ENCODE measurements at places on chromosomes 6 and 20.

DNA sequence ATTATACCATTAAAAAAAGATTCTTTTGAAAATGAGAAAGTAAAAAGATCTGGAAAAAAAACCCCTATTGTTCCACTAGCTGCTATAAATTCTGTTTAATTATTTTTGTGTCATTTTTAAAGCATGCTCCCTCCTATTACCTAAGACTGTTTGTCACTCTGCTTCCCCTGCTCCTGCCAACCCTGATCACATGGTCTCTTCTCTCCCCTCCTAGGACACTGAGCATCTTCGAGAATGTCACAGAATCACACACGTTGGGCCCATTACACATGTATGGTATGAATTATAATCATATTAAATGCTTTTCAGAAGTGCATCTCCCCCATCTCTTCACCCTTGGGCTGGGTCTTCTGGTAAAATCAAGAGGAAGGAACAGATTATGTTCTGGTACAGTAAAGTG lies 6.2 kb downstream of the SNAP91 start:
- DNase-seq = no peak

- peak; percentile 63 for DNase-seq
Measured at GRCh38 chr6:28683945-28684538, 158.4 kb downstream of the GPX5 start.

DNA sequence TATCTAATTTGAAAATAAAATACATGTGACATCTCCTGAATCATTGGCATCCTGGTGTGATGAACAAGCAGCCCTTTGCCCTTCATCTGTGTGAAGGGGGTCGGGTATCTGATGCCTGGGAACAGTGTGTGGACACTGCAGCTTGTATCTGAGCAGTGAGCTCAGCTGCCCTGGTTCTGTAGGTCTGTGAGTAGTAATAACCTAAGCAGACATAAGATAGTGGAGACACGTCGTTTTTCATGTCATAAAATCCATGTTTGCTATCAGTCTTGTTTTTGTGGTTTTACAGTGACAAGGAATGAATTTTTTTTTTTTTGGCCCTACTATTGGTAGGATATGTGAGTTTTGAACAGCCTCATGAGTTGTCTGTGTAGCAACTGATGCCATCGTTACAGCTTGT lies 133.0 kb downstream of the JARID2 start:
- peak; percentile 66 for DNase-seq

GRCh38 chr6:119887666-119888065 lies 538.1 kb upstream of the MAN1A1 start:
- DNase-seq = no peak

DNA sequence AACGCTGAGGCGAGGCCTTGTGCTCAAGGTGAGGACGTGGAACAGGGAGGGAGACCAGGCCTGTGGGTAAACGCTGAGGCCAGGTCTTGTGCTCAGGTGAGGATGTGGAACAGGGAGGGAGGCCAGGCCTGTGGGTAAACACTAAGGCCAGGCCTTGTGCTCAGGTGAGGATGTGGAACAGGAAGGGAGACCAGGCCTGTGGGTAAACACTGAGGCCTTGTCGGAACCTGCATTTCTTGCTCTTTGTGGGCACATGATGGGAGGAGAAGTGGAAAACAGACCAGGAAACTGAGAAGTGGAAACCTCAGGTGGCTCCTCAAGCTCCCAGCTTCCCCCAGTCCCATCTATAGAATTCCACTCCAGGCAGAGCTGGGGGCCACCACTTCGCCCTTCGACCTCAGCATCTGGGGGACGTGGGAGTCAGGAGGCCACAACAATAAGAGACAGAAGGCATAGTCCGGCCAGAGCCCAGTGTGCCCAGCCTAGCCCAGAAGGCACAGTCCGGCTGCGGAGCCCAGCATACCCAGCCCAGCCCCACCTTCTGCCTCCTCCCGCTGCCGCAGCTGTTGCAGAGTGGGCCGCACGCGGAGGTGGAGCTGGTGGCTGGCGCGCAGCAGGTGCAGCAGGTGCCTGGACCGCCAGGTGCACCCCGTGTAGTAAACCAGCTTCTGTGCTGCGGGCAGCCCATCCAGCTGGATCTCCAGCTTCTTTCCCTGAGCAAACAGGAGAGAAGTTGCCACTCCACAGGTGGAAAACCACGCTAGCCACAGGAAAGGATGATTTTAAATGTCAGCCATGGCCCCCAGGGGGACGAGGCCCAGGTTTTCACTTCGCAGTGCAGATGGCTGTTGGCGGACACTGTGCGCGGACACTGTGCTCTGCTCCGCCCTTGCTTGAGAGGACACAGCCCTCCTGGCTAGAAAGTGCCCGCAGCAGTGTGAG lies 17.5 kb downstream of the FRMD1 start:
- no peak for DNase-seq

DNA sequence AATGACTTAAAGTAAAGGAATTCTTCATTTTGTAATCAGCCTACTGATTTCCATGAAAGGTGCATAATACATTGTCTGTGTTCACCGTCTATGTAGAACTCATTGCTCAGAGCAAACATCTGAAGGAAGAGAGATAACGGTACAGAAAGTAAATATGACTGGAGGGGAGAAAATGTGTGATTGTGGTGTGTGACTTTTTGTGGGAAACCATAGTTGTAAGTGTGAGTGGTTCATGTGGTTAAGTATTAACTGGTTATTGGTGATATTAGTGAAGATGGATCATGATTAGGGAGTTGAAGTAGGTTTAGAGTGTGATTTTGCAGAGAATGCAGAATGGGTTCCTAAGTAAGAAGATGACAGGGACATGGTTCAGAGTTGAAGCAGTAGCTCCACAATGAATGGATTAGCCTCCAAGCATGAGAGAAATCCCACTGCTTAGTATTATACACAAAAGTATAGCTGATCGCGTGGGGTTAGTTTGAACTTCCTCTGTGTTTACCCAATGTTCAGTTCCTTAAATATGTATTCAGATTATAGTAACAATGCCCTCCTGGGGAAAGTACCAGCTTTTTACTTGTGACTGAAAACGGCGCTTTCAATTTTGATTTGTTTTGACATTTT lies 368.9 kb downstream of the UTRN start:
- DNase-seq = no peak

All from hematopoietic multipotent progenitor cell treated with erythropoietin and hydrocortisone succinate and interleukin-3 and kit ligand, for 8 days (in vitro differentiated cells).